ENCODE measurements at places on chromosomes 6 and 20.

- DNase-seq = no peak
Observed at GRCh38 chr6:12569646-12570045, 146.9 kb upstream of the PHACTR1 start.

GRCh38 chr6:104955491-104955890 is 1.4 kb upstream of the LIN28B start:
- DNase-seq = no peak

GRCh38 chr20:1754306-1754705 is 96.7 kb upstream of the SIRPG start:
- no peak for DNase-seq

- no peak for DNase-seq
Observed at GRCh38 chr6:36749829-36750489, 52.3 kb downstream of the RAB44 start.

DNA sequence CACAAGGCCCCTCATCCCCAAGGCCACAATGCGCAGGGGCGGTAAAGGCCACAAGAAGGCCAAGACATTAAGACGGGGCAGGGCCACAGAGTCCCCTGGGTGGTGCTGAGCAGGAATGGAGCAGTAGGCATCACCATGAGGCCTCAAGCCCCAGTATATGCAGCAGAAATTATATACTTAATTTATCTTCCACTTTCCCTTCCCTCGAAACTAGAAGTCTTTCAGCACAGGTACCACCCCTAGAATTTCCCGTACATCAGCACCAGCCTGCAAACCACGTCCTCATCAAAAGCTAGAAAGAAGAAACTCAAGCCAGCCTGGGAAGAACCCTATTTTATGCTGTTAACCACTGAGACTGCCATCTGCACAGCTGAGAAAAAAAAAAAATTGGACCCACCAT is 89.4 kb downstream of the PLG start:
- DNase-seq = no peak

- no peak for DNase-seq
Observed at GRCh38 chr6:170210651-170211403, 80.1 kb downstream of the DLL1 start.

DNA sequence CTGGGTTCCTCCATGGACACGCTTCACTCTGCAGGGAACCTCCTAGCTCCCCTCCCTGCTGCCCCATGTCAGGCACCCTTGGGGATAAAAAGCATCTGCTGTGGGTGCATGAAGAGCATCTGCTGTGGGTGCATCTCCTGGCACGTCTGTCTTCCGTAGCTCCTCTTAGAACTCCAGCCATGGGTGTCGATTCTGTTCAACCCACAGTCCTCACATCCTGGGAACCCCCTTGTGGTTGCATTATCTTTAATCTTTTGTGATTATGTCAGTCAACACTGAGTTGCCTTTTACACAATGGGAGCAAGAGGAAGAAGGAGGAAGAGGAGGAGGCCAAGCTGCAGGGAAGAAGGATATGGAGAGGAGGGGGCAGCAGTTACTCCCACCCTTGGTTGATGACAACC is 24.1 kb upstream of the CCR6 start:
- no peak for DNase-seq

GRCh38 chr20:1473246-1474220 is 6.9 kb upstream of the NSFL1C start:
- no peak for DNase-seq

DNA sequence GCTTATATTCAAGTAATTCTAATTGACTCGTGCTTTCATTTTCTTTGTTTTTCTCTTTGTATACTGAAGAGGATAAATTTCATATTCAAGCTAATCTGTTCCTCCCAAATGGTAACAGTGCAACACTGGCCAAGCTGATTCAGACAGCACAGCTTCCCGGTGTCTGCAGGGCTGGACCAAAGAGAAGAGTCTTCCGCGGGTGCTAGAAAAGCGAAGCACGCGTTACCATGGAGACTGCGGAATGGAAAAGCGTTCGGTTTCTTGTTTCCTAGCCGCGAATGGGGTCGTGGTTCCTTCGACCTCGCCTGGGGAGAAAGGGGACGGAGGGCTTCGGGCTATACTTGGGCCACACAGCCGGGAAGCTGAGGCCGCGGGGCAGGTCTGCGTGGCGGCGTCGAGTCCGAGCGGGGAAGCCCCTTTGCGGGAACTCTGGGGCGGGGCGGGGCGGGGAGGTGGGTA is 6.2 kb upstream of the ZNF311 start:
- DNase-seq = peak; percentile 63

GRCh38 chr20:41748756-41749582 is 130.8 kb upstream of the CHD6 start:
- no peak for DNase-seq

DNA sequence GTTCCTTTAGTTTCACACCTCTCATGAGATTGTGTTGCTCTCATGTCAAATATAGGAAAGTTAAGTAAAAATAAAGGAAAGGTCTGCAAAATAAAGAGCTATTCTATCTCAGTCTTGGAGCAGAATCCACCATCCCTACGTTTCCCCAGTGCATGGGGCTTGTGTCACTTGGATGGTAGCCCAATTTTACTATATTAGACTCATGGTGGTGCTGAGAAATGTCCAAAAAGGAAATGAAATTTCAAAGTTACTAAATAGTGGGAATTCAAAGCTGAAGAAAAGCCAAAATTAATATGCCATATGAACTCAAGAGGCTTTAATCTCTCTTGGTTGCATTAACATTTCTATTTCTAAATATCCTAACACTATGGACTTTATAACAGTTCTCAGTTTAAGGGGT is 1283.3 kb upstream of the GJE1 start:
- no peak for DNase-seq

DNA sequence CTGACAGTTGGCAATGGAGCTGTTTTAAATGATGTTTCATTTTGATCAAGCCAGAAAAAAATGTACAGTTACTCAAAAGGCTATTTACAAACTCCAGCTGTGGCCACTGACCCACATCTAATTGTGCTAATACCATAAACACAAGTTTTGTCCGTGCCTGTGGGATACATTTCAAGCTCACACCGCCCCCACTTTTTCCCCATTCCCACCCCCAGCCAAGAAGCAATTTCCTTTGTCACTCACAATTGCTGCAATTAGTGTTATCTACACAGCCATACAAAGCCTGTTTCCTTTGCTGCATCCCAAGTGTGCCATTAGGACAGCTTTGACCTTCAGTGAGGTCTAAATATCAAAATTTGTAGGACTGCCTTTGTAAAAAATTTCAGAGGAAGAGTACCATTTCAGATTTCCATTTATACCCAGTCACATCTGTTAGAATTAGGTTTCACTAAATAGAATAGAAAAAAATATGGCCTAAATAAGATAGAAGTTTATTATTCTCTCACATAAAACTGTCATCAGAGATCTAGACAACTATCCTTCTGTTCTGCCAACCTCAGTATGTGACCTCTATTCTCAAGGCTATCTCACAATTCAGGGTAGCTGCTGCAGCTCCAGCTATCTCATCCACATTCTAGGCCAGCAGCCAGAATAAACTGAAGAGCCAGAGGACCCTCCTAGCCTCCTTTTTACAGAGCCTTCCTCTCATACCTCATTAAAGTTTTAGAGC is 202.6 kb downstream of the NFATC2 start:
- no peak for DNase-seq

- no peak for DNase-seq
Observed at GRCh38 chr6:160272707-160273106, 14.1 kb upstream of the SLC22A2 start.

DNA sequence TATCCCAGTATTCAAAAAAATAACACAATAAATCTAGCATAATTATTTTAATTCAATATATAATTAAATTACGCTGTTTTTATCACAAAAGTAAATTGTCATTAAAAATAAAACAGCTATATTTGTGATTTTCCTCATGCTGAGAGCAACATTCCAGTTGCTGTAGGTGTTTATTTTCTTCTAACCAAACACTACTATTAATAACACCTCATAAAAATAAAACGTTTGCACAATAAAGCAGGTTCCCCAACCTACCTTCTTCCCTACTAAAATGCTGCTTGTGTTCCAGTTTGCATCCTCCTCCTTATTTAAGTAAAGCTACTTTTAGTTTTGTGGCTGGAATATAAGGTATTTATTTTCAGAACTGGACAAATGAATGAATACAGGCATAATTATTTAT is 108.2 kb upstream of the LGSN start:
- no peak for DNase-seq

- DNase-seq = no peak
Observed at GRCh38 chr20:34403908-34404307, 40.8 kb downstream of the ITCH start.

DNA sequence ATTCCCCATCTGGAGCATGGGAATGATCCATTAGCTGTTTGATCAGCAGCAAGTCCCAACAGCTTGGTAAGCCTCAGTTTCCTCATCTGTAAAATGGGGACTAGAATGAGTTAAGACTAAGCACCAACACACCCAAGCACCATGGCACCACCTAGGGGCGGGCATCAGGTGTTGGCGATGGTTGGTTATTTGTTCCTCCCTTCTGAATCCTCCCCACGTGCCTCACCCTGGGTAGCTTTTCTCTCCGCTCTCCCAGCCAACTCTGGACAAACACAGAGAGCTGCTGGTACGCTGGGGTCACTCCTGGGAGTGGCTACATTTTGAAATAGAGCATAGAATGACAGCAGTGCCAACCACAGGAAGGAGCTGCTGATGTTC is 13.3 kb upstream of the ITPR3 start:
- peak; percentile 53 for DNase-seq

DNA sequence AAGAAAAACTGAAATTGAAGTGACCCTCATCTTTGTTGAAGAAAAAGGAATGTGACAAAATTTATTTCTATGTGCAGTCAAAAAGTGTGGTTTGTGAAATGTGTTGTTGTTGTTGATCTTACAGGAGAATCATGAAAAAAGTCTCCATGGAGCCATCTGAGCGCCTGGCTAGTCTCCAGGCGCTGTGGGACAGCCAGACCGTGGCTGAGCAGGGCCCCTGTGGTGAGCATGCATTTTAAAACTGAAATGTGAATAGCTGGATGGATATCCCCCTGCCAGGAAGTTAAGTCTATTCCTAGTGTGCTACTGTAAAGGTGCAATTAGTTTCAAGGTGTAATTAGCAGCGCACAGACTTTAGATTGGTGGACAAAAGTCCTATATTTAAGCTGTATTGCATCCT is 170.6 kb downstream of the CARMIL1 start:
- peak; percentile 24 for DNase-seq

DNA sequence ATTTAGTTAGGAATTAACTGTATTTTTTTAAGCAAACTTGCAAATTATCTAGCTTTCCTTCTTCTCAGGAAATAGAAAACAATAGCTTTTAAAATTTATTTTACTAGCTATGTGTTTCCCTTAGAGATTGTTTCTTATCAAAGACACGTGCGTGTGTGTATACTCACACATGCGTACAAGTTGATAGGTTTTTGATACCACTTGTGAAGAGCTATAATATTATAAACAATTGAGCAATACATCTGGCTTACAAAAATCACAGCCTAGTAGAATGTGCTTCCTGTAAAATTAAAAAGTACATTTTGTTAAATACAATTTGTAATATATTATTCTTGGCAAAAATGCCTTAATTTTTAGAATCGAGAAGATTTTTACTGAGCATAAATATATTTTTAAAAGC is 33.9 kb downstream of the COL12A1 start:
- DNase-seq = no peak

DNA sequence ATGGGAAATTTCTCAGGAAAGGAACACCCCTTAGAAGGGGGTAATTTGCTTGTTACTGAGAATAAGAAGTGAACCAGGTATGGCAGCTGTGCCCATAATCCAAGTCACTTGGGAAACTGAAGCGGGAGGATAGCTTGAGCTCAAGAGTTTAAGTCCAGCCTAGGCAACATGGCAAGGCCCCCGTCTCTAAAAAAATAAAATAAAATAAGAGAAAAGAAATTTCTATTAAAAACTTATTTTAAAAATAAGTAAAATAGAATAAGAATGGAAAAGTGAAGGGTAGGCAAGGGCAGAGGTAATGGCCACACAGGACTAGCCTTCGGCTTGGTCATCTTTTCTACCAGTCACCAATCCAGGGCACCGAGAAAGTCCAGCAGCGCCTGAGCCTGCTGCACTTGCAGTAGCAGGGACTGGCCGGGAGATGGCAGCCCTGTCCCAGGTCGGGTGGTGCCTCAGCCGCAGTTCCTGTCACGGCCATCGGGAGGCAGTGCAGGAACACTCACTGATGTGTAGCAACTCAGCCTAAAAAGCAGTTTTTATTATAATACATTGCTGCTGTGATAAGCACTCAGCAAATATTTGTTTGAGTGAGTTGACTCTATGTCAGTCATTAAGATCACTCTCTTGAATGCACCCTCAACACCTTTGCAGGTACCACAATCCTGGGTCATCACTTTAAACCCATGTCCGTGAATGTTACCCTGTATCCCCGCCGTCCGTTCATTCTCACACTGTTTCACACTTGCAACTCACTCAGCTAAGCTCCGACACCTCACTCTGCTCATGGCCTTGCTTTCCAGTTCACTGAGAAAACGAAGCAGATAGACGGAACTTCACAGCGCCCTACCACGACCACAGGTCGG is 23.2 kb upstream of the GCM1 start:
- peak; percentile 92 for DNase-seq

- peak; percentile 67 for DNase-seq
Observed at GRCh38 chr20:54608039-54608745, 132.8 kb downstream of the DOK5 start.

Data from suppressor macrophage (primary cell).